GM10248 (cell line): ENCODE measurements at places on chromosomes 6 and 20.

GRCh38 chr20:20448881-20449280 lies 81.0 kb downstream of the INSM1 start:
- no peak for DNase-seq

GRCh38 chr6:136335736-136336363 lies 46.2 kb upstream of the BCLAF1 start:
- no peak for DNase-seq

- peak; percentile 45 for DNase-seq
These were observed 41.1 kb downstream of the FARS2 start for GRCh38 chr6:5302220-5302946.

GRCh38 chr6:85672623-85673022 lies 29.9 kb upstream of the SYNCRIP start:
- DNase-seq: no peak

DNA sequence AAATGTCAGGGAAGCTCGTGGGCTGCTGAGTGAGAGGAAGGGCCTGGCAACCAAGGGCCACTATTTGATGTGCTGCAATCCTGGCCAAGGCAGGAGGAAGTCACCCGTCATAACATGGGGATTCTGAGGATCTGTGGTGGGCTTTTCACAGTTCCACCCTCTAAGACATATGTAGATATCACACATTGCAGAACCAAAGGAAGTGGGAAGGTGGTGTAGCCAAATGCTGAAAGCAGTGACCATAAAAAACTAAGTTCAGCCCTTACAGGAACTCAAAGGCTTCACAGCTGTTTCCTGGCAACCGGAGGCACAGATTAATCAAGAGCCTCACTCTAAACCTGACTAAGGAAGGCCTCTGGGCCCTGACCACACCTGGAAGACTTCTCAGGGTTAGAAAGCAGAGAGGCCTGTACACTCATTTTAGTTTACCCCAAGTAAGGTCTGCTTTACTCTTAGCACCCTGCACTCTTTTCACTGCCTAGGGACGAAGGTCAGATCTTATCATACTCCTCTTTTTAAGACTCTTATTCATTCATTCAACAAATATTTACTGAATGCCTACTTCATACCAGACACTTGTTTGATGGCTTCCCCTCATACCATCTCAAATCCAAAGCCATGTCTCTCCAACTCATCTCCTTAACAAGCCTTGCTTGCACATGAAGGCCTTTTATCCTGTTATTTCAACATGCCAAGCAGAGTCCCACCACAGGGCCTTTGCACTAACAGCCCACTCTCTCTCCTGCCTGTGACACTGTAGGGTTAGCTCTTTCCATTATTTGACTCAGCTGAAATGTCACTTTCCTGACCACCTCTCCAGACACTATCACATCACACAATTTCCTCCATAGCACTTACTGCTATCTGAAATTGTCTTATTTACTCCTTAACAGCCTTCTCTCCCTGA lies 2.6 kb downstream of the UBE2V1 start:
- DNase-seq: peak; percentile 51

DNA sequence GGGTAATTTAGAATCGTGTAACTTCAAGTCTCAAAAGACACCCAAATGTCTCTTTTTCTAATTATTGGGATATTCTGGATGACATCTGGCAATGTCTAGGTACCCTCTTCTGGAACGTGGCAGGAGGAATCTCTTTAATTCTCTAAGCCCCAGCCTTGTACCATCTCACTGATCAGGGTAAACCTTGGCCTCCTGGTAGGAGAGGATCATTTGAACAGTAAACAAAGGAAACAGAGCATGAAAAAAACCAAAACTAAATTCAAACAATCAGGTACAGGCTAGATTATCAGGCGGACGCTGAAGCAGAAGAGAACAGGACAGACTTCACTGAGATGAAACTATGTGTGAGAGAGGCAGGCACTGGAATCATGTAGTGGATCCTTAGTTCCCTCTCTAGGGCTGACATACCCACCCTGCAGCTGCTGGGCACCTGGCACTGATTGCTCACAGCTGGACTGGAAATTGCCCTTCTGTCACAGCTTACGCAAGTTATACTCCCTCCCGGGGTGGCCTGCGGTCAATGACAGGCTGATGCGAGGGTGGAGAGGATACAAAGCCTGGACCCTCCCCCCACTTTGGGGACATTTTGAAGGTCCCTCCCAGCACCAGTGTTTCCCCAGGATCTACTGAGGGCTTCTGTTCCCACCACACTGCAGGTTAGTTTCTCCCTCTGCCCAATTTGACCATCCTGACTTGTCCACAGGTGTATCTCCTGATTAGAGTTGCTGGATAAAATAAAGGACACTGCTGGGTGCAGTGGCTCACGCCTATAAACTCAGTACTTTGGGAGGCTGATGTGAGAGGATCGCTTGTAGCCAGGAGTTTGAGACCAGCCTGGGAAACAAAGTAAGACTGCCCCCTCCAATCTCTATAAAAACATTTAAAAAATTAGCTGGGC lies 20.6 kb upstream of the ZBTB24 start:
- no peak for DNase-seq

- no peak for DNase-seq
These were observed 50.6 kb downstream of the SRC start for GRCh38 chr20:37396416-37397075.

- no peak for DNase-seq
These were observed 311.6 kb upstream of the ECI2 start for GRCh38 chr6:4446982-4447381.

GRCh38 chr20:8357703-8358102 lies 225.6 kb downstream of the PLCB1 start:
- no peak for DNase-seq

- DNase-seq: no peak
These were observed 13.1 kb downstream of the FUCA2 start for GRCh38 chr6:143498428-143498827.

DNA sequence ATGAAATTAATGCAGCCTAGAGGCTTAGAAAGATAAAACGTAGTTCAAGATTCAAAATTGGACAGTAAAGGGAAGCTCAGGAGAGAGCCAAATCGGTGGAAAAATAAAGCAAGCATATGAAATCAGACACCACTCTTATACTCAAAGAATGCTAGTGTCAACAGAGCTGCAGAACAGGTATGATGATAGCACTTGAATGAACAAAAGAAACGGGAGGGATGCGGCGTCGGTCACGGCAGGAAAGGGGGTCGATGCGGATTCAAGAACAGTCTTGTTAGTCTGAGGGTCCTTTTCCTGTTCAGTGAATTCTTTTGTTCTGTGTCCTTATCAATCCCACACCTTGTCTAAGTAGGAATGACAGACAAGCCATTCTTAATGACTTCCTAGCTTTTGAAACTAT lies 114.4 kb downstream of the FOXC1 start:
- no peak for DNase-seq

GRCh38 chr20:59365611-59366285 lies 65.3 kb downstream of the EDN3 start:
- DNase-seq: no peak

DNA sequence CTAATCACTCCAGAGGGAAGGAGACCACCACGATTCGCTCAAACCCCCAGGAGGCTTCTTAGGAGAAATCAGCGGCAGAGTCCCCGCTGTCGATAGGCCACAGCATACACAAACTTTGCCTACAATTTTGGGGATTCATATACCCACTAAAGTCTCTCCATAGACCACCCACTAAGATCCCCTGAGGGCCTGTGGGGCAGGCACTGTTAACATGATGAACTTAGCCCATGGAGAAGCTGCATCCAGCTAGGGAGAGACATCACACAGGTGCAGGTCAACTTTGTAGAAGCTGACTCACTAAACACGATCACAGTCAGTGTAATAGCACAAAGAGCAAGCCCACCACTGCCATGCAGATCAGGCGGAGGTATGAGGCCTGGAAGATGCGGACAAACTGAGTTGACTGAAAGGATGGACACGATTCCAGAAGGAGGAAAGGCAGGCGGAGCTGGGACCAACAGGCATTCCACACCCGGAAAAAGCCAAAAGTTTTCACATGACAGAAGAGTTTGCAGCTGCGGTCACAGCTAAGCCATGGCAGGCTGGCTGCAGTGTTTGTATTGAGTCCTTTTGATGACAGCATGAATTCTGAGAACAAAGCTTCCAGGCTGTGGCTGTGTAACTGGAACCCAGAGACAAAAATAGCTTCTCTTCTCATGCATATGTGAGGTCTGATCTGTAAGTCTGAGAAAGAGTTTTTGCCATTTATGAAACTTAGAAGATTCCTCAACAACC lies 75.7 kb upstream of the QKI start:
- DNase-seq: no peak

- DNase-seq: no peak
These were observed 435.3 kb upstream of the SPTLC3 start for GRCh38 chr20:12573442-12573841.

DNA sequence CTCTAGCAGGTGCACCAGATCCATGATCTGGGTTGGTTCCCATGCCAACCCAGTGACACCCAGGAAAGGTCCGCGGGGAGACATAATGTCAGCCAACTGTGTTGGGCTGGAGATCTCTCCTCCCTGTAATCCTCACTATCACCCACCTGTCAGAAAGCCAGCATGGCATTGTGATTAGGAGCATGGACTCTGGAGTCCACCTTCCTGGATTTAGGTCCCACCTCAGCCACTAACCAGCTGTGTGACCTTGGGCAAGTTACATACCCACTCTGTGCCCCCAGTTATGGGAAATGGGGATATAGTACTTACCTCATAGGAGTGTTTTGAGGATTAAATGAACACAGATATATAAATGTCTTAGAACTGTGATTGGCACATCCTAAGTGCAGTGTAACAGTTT lies 97.9 kb downstream of the ZDHHC14 start:
- no peak for DNase-seq

DNA sequence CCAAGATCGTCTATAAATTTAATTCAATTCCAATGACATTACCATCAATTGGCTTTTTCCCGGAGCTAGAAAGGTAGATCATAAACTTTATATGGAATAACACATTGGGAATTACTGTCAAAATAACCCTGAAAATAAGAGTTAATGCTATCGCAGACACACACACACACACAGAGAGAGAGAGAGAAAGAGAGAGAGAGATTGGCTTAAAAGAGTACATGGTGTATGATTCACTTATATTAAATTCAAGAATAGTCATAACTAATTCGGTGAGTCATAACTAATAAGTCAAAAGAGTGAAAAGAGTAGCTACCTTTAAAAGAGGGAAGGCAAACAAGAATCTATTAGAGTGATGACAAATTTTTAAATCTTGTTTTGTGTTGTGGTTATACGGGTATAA lies 425.5 kb downstream of the TBC1D32 start:
- DNase-seq: no peak

DNA sequence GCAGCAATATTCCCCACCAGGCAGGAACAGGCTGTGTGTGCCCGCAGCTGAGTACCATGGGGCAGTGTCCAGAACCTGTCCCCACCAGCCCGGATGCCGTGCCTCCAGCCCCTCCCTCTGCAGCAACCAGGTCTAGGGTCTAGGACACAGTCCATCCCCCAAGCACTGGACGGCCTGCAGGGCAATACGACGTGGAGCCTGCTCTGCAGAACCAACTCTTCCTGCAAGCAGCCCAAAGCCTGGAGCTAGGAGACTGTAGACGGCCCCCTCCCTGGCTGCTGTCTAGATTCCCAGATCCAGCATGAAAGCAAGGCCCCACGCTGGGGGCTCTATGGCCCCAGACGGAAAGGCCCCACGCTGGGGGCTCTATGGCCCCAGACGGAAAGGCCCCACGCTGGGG lies 128.2 kb upstream of the AFDN start:
- no peak for DNase-seq

- peak; percentile 39 for DNase-seq
These were observed 104.6 kb upstream of the EXOC2 start for GRCh38 chr6:797479-798077.

DNA sequence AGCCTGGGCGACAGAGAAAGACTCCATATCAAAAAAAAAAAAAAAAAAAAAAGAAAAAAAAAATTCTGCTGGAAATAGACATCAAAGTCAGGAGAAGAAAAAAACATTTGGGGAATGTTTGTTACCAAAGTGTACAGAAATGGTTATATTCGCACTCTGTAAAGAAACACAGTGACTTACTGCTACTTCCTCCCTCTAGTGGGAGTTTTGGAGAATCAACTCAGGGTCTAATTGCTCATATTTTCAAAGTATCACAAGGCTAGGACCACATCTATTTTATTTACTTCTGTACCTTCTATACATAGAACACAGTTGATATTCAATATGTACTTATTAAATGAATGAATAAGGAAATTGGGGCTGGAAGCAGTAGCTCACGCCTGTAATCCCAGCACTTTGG lies 24.4 kb downstream of the ARG1 start:
- DNase-seq: no peak

- DNase-seq: no peak
These were observed 23.5 kb downstream of the SNAP25 start for GRCh38 chr20:10242166-10242565.

- DNase-seq: no peak
These were observed 31.5 kb downstream of the NINL start for GRCh38 chr20:25553819-25554296.

- DNase-seq: no peak
These were observed 71.3 kb upstream of the TOP1 start for GRCh38 chr20:40957265-40957760.

DNA sequence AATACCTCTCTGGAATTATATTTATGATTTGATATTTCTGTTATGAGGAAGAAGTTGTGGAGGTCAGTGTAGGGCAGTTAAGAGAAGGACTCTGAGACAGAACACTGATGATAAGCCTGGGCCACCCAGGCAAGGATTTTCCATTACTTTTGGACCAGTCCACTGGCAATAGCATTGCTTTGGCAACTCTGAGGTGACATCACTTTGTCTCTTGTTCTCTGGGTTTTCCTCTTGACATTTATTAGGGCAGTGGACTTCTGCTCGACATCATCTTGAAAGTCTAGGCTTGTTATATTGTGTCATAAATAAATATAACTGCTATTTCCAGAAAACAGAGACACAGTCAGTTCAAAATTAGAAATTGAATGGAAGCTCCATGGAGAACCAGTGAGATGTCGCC lies 268.0 kb downstream of the SMOC2 start:
- no peak for DNase-seq

DNA sequence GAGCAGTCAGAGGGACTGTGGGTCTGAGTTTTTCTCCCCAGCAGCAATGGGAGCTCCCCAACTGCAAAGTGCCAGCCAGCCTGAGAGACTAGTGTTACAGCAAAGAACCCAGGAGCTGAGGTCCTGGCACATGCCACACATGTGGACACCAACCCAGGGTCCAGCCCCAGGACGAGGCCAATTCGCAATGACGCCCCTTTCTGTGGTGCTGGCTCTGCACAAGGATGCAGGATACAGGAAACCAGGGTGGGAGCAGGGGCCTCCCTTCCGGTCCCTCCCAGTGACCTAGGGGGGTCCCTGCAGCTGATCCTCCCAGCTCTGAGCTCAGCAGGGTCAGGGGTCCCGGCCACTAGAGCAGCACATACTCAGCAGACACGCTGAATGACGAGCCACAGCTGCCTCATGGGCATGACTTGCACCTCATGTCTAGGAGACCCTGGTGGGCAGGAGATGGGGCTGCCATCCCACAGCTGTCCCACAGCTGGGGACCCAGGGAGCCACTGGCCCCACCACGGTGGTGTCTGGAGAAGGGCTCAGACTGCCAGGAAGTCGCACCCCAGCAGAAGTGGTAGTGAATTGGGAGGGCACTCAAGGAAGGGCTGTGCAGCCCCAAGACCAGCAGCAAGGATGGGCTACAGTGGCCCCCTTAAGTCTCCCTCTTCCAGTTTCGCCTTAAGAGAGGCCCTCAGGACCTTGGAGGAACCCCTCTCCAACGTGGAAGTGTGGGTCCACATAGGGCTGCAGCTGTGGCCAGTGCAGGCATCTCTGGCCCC lies 3.6 kb downstream of the ARFRP1 start:
- peak; percentile 5 for DNase-seq

- no peak for DNase-seq
These were observed 15.1 kb upstream of the CCDC167 start for GRCh38 chr6:37514837-37515236.
